ENCODE measurements at places on chromosomes 7 and 10.

- DNase-seq = no peak
Observed at GRCh38 chr7:16883918-16884317, 2.1 kb upstream of the AGR3 start.

DNA sequence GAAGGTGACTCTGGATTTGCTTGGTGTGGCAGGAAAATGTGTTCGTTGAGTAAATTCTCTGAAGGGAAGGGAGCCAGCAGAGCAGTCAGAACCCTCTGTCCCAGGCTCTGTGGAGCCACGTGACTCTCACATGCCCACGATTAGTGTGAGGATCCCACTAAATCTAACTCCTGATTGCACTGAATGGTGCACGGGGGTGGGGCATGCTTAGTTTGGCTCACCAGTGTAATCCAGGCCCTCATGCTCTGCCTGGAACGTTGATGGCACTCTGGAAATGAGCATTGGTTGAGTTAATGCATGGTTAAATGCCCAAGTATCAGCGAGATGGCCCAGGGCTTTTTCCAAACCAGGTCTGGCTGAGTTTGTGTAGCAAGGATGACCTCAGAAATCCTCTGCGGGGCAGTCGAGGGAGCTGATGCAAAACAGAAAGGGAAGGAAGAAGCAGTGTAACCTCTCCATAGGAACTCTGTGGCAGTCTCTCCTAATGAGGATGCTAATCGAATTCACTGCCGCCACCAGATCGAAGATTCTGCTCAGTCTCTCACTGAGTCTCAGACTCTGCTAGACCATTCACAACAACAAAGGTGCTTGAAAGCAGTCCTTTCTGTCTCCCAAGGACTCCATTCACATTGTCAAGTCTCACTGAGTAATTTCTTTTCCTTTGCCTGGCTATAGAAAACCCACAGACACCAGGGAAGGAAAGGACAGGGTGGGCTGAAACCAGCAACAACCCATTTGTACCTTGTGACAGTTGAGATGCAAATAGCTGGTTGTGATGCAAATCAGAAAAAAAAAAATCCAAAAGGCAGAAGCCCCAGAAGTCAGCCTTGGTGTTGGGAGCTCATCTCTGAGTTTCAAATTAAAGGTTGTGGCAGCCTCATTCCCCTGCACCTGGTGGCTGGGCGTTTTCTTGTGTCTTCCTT is 98.1 kb downstream of the C10orf105 start:
- no peak for DNase-seq

DNA sequence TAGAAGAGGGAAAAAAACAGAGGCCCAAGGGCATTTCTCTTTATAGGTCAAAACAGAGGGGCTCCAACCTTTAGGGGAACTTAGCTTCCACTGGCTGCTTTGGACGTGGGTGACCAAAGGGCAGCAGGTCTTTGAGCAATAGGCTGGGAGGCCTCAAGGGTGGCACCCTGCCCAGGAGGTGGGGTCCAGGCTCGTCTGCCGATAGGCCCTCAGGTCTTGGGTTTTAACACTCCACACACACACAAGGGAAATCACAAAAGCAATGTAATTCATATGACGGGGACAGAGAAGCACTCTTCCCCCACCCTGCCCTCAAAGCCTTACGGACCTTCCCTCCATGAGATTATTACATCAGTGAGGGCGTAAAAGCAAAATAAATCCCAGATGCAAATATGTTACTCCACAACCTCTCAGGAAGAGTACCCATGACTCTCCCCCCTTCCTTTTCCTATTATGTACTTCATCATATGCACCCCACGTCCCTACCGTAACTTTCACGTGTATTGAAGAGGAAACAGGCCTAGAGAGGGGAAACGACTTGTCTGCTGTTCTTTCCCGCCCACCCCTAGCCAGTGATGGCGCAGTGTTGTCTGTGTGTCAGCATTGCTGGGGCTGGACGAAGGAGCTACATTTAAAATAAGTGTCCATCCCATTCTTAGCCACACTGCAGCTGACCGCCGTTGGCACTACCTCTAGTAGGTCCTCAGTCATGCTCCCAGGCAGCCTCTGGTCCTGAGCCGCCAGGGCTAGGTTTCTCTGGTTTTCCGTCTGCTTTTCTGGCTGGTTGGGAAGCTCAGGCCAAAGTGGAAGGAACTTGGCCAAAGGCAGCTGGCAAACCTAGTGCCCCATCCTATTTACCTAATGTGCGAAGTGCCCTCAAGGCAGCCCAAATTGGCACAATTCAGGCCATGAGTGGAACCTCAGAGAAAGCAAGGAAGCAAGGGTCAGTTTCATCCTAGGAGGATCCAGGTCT is 2.1 kb downstream of the PCBD1 start:
- no peak for DNase-seq

DNA sequence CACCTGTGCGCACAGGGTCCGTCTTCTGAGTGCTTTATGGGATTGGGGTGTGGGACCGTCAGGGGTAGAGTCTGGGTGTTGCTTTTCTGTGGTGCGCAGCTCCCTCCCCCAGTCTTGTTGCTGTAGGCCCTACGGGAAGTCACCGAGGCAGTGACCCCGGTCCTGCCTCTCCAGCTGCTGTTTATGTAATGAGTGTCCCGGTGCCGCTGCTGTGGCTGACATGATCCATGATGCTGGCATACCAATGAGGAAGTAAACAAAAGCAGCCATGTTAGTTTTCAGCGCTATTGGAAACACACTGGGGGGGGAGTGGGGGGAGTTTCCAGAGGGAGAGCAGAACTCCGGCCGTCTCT is 1.1 kb downstream of the TRIM8 start:
- DNase-seq = no peak

- DNase-seq = no peak
Observed at GRCh38 chr7:13312307-13312706, 624.9 kb downstream of the ARL4A start.

DNA sequence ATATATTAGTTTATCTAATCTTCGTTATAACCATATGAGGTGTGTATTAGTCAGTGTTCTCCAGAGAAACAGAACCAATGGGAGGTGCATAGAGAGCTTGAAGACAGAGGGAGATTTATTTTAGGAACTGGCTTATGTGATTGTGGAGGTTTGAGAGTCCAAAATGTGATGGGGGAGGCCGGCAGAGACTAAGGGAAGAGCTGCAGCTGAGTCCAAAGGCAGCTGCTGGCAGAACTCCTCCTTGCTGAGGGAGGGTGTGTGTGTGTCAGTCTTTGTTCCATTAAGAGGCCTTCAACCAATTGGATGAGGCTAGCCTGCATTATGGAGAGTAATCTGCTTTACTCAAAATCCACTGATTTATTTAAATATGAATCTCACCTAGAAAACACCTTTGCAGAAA is 165.1 kb downstream of the SH3PXD2A start:
- DNase-seq = no peak

GRCh38 chr7:1681581-1681980 is 11.5 kb downstream of the ELFN1 start:
- DNase-seq = no peak

DNA sequence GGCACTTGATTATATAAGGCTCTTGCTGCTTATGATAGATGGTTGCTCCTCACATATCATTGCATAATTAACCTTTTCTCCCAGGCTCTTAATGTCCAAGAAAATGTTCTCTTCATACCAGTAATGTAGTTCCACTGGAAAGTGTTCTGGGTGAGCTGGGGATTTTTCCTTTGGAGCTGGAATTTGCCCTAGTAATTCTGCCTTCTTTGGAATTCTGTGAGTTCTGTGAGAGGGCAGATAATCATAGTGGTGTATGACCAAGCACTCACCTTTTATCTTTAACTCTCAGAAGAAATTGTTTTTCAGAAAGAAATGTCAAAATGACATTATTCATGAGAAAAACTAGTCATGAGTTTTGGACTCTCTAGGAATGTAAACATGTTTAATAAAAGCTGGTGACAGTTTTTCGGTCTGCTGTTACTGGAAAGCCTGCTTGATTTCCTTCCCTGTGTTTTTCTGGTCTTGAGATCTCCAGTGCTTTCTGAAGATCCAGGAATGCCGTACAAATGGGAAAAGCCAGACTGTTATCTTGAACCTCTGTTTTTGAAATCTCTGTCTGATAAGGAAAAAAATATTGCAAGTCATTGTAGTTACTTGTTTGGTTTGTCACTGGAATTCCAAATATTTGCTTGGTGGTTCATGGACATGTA is 148.3 kb upstream of the PRPS1L1 start:
- DNase-seq = no peak

GRCh38 chr10:123157210-123157609 is 3.0 kb downstream of the BUB3 start:
- peak; percentile 15 for DNase-seq

GRCh38 chr7:138184191-138184590 is 107.9 kb downstream of the AKR1D1 start:
- DNase-seq = no peak

GRCh38 chr7:55557666-55558188 is 14.6 kb downstream of the VOPP1 start:
- DNase-seq = no peak

DNA sequence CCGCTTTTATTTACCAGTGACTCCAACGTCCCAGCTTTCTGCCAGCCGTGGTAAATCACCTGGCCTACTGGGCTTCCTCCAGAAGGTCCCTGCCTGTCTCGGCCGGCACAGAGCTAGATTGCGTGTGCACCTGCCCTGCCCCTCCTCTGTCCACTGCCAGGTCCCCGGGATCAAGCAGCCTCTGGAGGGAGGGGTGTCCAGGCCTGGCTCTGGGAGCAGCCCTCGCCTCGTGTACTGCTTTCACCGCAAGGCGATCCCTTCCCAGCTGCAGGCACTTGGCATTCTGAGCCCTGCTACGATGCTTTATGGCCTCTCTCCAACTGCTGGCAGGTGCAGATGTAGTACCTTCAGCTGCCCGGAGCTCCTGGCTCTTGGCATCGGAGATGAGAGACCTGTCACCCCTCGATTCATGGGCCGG is 7.4 kb downstream of the SLC29A3 start:
- no peak for DNase-seq

GRCh38 chr10:111007486-111007885 is 69.3 kb upstream of the ADRA2A start:
- DNase-seq = no peak

DNA sequence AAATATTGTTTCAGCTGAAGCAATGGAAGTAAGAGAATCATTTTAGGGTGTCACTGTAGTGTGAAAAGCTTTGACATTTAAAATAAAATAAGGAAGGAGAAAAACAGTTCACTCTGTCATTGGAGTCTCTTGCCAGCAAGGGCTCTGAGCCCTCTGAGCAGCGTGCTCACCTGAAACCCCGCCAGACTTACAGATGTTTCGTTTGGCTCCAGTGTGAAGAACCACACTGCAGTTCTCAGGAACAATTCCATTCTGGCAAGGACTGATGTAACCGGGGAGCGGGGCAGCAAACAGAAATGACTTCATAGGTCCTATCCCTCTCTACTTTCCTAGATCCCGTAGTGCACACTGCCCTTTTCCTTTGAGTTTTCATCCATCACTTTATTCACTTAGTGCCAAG is 164.3 kb downstream of the CELF2 start:
- no peak for DNase-seq

- DNase-seq = no peak
Observed at GRCh38 chr7:77458786-77459185, 42.6 kb upstream of the GSAP start.

- no peak for DNase-seq
Observed at GRCh38 chr7:118870187-118870586, 645.7 kb downstream of the ANKRD7 start.

DNA sequence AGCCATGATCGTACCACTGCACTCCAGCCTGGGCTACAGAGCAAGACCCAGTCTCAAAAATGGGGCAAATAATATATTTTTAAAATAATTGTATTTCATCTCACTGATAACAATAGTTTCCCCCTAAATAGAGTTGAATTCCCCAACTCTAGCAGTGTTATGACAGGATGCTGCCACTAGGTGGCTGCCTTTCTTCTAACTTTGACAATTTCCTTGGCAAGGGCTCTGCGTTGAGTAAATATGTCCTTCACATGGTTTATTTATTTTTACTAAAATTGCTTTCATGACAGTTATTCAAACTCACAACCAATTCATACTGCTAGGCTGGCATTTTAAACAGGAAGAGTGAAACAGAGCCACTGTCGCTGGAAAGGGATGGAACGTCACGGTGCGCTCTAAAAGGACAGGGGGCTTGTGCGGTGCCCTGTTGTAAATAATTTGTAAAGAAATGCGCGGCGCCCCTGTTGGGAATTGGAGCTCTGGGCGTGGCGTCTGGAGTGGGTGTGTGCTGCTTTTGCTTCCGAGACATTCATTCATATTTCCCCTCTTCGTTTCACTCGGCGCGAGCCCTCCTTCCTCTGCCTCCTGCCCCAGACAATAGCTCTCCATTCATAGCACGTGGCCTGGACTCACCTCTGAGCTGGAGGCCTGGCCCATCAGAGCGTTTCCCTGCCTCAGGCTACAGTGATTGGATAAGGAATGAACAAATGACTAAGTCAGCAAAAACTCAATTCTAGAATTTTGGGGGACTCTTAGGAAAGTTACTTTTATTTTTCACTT is 20.5 kb upstream of the PITRM1 start:
- DNase-seq = peak; percentile 41

GRCh38 chr10:2914741-2915140 is 152.6 kb upstream of the PFKP start:
- DNase-seq = no peak

- DNase-seq = no peak
Observed at GRCh38 chr10:103584216-103585010, 90.9 kb downstream of the NEURL1 start.

DNA sequence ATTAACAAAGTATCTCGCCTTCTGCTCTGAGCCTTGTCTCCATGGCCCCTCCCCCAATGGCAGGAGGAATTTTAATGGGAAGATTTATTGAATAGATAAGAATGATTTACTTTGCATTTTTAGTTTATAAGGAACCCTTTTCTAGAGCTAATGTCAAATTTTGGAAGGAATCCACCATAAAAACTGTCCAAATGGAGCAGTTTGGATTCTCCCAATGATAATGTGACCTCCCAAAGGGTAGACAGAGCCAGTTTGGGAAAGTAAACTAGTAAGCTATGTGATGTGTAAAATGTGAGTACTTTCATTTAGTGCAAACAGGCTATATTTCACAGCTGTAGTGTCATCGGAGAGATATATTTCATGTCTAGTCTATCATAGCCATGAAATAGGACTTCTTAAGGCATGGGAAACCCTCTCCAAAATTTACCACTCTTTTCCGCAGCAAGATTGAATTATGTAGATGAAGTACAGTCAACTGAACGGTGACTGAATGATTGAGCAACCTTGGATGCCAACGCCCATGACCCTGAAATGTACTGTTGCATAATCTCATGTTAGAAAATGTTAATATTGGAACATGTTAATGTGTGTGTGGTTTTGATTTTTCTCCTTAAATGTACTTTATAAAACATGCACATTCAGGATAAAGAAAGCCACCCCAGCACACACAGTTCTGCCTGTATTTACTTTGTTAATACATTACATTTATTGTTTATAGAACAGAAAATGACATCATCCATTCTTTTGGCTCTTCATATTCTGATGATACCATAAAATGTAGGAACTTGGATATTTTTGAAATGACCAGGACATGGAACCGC is 140.6 kb downstream of the NRP1 start:
- no peak for DNase-seq

GRCh38 chr10:79273604-79274003 is 73.7 kb upstream of the PPIF start:
- DNase-seq = no peak

GRCh38 chr10:10294184-10294880 is 723.3 kb upstream of the CELF2 start:
- no peak for DNase-seq

All from AG04450 (cell line).